HS-5 (cell line): ENCODE measurements at places on chromosomes 6 and 20.
A peak's percentile ranks its signal among the peaks of the same experiment; 100 is the strongest.

DNA sequence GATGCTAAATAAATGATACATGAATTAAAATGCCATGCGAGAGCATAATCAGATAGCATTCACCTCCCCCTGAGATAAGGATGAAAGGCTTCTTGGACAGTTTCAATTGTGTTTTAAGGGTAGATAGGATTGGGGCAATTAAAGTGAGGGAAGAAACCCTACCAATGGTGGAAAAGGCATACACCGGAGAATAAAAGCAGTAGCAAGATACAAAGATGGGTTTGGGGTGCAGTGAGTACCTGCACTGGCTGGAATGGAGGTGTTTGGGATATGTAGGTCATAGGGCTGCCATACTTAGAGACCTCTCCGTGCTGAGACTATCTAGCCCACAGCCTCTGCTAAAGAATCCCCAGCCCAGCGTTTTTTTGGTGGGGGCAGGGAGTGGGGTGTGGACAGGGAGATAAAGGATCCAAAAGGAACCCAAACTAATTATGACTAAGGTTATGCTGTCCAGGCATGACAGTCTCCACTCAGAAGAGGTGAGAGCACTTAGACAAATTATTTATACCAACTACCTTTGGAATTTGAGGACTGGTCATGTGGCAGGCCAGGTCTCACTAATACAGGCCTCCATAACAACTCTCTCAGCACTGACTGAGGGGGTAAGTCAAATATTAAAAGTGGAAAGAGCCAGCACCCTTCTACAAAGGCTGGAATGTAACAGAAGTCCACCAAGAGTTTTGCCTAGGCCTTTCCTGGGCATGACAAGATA, 280.8 kb downstream of the ADGB start:
- no peak for DNase-seq

GRCh38 chr6:33759887-33760629, 13.4 kb upstream of the IP6K3 start:
- DNase-seq: no peak

GRCh38 chr6:9126878-9127560, 691.7 kb upstream of the SLC35B3 start:
- peak; percentile 94 for DNase-seq

- no peak for DNase-seq
Measured at GRCh38 chr6:28772480-28773381, 151.1 kb downstream of the TRIM27 start.

DNA sequence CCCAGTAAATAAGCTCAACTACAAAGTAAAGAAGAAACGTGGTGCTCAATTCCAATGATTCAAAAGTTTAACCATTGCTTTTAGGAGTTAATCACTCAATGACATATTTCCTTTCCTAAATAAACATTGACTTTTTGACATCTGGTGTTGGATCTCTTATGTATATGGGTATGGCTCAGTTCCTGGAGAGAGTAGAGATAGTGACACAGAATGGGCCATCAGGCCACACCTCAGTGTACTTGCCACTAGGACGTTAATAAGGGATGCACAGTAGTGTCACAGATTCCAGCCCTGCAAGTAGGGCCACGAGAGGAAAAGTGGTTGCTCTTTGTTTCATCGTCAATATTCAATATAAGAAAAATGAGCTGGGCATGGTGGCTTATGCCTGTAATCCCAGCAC, 48.9 kb upstream of the TXNDC5 start:
- DNase-seq: no peak
